ENCODE measurements at places on chromosomes 2 and 18. TPM values are rescaled to one million over a fixed set of nuclear protein-coding genes. Genes with fewer than 3 reads are reported as not detected.

GRCh38 chr2:48016225-48017019 lies 110.1 kb upstream of the FBXO11 start:
- no peak for DNase-seq

DNA sequence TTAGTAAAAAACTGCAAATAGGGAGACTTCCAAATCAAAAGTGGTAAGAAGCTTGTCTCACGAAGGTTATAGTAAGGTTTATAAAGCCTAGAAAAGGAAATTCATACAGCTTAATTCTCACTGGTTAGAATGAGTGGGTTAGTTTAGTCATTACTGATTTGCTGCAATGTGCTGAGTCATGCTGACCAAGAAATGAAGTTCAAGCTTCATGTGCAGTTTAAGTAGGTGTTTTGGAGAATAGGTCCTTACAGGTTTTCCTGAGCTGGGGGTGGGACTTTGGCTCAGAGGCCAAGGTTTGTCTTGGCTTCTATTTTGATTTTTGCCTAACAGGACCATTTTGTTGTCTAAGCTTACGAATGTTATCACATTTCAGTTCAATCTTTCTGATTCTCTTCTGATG lies 15.1 kb downstream of the CLIP4 start:
- DNase-seq: no peak

GRCh38 chr18:40698129-40698528 lies 1256.9 kb upstream of the PIK3C3 start:
- no peak for DNase-seq

DNA sequence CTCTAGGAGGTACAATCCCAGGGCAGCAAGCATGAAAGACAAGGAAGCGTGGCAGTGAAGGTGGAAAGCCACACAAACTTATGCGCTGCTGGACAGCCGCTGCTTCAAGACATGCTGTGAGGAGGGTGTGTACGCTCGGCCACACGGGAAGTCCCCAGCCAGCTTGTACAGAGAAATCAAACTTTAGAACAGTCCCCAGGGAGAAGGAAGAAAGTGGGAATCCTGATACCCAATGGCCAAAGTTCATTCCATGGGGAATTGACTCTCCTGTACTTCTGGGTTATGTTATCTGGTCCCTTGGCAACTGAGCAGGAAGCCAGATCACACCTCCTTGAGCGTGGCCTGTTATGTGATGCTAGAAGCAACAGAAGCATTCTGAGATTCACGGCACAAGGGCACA lies 86.1 kb upstream of the BOD1L2 start:
- DNase-seq: no peak

DNA sequence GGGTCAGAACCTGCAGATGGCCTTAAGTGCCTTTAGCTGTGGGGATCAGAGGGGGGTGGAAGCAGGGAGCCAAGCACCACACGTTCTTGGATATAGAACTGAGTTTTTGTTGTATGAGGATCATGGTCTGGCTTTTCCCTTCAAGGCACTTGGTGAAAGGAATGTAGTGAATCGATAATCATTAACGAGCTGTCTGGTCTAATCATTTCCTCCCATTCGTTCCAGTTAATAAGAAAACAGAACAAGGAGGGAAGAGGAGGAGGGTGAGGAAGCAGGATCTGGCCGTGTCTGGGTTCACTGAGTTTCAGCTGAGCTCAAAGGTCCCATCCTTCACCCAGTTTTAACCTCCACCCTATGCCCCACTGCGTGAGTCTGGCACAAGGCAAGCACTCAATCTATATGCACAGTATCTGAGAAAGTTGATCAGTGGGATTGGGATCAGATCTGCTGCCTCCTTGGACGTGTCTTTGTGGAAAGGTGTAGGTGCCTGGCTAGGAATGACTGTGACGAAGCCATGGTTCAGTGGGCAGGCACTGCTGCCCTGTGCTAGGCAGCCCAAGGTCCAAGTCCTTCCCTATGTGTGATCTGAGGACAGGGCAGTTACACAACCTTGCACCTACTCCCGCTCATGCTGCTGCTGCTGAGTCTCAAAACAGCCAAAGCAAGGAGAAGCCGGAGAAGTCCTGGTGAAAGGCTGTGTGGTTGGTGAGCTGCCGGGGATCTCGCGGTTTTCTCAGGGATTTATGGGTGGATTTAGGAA lies 54.8 kb downstream of the GALNT14 start:
- DNase-seq: no peak

DNA sequence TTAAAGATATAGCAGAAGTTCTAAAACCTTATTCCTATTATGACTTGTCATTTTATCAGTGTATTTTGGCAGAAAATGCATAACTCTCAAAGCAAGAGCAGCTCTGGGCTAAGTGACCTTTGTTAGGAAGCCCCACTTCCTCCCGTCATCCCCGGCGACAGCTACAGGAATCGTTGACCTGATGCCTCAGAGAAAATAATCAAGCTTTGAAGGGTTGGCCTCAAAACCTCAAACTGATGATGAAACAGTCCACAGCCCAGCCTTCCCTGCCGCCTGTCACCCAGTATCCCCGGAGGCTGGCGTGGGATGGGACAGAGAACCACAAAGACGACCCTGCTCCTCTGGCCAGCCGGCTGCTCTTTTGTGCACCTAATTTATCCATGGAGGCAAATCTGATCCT lies 65.3 kb downstream of the KCNF1 start:
- no peak for DNase-seq

DNA sequence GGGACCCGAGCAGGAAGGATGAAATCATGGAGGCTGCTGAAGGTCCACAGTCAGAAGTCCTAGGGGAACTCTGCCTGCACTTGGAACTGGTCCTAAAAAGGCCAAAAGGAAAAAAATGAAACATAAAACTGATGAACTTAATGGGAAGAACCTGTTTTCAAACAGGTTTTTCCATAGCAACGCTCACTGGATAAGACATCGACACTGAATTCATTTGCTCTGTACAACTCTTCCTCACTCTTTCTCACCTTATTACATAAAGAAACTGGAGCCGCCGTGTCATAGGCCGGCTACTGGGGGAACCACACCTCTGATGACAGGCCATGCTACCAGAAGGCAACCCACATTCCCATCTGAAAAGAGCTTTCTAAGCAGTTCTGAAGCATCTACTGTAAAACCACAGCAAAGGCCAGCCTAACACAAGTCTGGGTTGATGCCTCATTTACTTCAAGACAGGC lies 83.6 kb downstream of the FARSB start:
- no peak for DNase-seq

DNA sequence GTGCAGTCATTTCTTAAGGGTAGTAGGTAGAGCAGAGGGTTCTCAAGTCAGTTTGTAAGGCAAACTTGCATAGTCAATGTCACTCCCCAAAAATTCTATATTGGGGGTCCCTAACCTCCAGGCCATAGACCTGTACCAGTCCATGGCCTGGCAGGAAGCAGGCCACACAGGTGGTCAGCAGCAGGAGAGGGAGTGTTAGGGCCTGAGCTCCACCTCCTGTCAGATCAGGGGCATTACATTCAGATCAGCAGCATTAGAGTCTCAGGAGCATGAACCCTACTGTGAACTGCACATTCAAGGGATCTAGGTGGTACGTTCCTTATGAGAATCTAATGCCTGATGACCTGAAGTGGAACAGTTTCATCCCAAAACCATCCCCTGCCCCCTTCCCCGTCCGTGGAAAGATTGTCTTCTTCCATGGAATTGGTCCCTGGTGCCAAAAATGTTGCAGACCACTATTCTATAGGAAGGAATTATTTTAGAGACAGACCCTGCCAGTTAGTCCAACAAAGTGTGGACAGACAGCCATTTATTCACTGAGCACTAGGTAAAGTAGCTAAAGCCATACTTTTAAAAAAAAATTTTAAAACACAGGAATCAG lies 6.7 kb downstream of the COA5 start:
- peak; percentile 39 for DNase-seq

- no peak for DNase-seq
Measured at GRCh38 chr2:72442270-72442669, 294.6 kb upstream of the CYP26B1 start.

- DNase-seq: no peak
Measured at GRCh38 chr18:505483-506122, 5.1 kb upstream of the COLEC12 start.

GRCh38 chr2:47535073-47535472 lies 132.1 kb downstream of the MSH2 start:
- DNase-seq: no peak

DNA sequence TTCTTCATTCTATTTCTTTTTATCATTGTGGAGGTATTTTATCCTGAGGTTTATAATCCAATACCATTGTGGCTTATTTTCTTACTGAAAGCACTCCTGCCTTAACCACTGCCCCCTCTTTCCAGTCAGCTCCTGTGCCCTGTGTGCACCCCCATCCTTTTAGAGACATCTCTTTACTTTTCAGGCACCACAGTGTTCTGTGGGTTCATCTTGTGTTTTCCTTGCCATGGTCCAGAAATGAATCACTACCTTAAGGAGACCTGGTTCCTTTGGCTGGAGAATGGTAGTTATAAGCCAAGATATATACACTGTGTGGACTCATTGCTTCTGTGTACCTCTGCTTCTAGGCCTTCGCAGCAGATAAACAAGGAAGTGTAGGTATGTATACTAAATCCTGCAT lies 278.3 kb downstream of the PTGR3 start:
- no peak for DNase-seq

DNA sequence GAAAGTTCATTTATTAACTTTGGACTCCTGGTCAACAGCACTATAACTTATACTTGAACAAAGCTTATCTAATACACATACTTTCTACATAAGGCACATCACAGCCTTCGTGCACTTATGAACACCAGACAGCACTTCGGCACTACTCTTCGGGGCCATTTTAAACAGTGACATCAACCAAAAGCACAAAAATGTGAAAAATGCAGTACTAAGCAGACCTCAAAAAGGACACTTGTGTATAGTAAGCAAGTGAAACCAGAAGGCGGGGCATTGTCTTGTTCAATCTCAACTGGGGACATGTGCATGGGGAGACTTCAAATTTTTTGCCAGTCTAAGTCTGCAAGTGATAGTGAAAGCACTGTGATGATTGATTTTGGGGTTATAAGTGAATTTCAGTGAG lies 163.0 kb downstream of the NCKAP5 start:
- no peak for DNase-seq

DNA sequence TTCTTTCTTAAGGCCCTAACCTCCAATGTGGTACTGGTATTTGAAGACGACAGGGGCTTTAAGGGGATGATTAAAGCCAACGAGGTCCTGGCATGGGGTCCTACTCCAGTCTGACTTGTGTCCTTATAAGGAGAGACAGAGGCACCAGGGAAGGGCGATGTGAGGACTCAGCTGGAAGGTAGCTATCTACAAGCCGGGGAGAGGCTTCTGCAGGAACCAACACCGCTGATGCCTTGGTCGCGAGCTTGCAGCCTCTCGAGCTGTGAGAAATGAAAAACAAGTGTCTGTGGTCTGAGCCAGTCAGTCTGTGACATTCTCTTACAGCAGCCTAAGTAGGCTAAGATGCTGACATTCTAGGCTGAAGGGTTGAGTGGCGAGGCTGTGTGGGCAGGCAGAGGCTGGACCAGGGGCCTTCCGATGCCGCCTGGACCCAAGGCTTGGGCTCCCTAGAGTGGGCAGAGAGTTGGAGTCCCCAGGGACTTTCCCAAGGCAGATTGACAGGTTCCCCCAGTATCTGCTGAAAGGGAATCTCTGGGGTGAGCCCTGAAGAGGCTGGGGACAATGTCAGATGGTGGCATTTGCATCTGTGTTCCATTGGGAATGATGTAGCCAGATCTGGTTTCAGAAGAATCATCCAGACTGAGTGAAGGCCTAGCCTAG lies 322.9 kb upstream of the HS6ST1 start:
- no peak for DNase-seq

GRCh38 chr2:241798631-241799521 lies 10.1 kb upstream of the NEU4 start:
- peak; percentile 11 for DNase-seq

Gene IL36B
- not detected for total RNA-seq

Gene YES1
- 29.5 TPM for total RNA-seq

Gene BCL2L11
- 25.4 TPM for total RNA-seq

Gene EPB41L3
- total RNA-seq: 6.5 TPM

Gene TEKT4
- total RNA-seq: 0.19 TPM

Gene STARD7
- 162 TPM for total RNA-seq

Gene RPS27A
- total RNA-seq: 360 TPM

Gene LGALSL
- 11.4 TPM for total RNA-seq

Gene GKN2
- total RNA-seq: not detected

Gene POTEC
- not detected for total RNA-seq

Gene UGT1A6
- total RNA-seq: not detected

All from psoas muscle (tissue), 8 donors.